ENCODE measurements at places on chromosomes 12 and 14.
A peak's percentile ranks its signal among the peaks of the same experiment; 100 is the strongest.

DNA sequence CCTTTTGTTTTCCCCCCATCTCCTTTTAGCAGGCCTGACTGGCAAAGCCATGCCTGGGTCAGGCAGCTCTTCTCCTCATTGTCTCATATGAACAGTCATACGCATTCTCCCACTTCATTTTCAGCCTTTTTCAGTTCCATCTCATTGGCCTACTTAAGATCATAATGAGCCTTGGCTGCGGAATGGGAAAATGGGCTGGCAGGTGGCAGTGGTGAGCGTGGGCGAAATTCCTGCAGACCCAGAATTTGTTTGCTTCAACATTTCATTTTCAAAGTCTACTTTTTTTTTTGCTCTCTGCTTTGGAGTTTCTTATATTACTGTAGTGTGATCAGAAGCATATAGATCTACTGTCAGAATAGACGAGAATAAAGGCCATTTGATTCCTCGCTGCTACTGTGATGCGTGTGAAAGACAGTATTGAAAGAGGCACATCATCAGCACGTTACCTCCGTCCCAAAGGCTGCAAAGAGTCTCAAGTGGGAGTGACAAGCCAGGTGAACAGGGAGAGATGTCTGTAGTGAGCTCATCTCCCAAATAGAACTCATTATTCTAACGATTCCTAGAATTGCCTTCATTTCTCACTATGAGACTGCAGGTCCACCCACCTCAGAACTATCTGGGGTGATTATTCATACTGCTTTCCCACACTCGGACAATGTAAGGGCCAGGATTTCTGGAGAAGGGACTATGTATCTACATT, 73.7 kb downstream of the TBK1 start:
- DNase-seq = no peak

GRCh38 chr12:5170844-5171243, 127.2 kb downstream of the KCNA5 start:
- no peak for DNase-seq

- no peak for DNase-seq
Measured at GRCh38 chr12:34399631-34400410, 377.5 kb downstream of the ALG10 start.

DNA sequence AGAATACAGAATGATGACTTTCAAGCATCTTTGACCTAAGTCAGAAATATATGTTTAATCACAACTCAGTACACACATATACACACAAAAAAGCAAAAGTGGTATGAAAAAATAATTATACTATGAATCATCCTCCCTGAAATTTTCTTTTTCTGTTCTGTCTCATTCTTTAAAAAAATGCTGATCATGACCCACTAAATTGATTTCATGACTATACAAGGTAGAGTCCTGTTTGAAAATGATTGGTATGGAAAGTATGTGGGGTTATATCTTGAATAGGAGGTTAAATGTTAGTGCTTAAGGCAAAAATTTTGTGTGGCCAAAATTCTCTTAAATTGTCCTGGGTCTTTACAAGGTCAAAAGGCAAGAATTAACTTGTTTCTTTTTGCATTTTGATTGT, 80.4 kb downstream of the SUDS3 start:
- no peak for DNase-seq

GRCh38 chr14:25350802-25351201, 300.9 kb upstream of the STXBP6 start:
- DNase-seq = no peak

GRCh38 chr14:90193925-90194324, 62.4 kb upstream of the PSMC1 start:
- no peak for DNase-seq

DNA sequence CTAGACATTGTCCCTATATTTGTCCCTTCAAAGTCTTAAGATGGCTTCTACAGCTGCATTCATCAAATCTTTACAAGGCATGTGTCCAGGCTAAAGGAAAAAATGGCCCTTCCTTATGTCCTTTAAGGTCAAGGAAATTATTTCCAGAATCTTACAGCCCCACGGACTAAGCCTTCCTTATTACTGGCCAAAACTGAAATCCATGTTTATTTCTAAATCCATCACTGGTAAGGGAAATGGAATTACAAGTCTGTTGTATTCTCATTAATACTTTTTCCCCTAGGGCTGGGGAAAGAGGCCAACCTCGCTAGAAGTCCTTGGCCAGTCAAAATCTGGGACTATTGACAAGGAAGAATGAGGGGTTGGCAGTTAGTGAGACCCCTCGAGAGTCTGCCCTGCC, 252.5 kb downstream of the TMEM132C start:
- no peak for DNase-seq

DNA sequence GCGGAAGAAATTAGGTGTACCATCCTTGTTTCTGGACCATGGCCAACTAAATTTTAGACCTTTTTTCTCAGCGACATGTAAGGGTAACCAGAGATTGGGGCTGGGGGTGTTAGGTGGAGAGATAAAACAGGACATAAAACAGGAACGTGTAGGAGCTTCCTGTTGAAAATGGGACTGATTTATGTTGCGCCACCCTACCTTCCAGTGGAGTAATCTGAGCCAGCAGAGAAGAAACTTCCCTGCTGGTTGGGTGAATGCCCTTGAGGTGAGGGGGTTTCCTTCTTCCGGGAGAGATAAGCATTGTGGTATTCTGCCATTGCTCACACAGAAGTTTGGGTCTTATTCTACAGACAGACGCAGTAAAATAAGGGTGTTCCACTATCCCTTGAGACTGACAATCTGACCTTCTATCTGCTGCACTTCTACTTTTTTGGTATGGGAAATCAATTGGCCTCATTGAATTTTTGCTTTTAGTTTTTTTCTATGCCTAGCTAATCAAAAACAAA, 417.6 kb downstream of the PCNX1 start:
- DNase-seq = peak; percentile 50

GRCh38 chr12:53344824-53345485, 8.8 kb upstream of the SP7 start:
- peak; percentile 75 for DNase-seq

DNA sequence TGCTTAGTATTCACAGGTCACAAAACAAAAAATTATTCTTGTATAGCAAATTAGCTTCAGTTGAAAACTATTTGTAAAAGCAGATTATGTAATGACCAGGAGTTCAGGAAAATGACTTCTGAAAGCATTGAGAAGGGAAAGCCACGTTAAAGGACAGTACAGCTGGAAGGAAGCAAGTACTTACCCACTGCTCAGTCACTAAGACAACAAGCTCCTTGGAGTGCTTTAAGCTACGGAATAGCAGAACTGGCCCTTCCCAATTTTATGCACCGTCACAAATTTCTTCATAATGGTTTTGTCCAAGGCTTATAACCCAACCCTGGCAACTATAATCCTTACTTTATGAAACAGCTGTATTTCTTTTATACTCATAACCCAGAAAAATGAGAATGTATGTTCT, 13.0 kb upstream of the SNAPC1 start:
- no peak for DNase-seq

DNA sequence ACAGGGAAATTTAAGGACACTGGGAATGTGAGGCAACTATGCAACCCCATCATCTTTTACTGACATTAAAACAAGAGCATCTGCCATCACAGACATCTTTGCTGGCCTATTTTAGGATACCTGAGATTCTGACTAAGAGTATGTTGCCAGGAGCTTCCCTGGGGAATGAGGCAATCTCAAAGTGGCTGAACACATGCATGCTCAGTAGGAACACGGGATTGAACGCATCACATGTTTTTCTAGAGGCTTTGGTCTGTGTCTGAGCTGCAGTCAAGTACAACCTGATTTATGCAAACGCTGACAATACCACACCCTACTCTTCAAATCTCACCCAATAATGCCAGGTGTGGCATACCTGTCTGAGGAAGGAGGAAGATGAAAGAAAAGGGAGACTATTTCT, 416.5 kb downstream of the NELL2 start:
- DNase-seq = no peak

DNA sequence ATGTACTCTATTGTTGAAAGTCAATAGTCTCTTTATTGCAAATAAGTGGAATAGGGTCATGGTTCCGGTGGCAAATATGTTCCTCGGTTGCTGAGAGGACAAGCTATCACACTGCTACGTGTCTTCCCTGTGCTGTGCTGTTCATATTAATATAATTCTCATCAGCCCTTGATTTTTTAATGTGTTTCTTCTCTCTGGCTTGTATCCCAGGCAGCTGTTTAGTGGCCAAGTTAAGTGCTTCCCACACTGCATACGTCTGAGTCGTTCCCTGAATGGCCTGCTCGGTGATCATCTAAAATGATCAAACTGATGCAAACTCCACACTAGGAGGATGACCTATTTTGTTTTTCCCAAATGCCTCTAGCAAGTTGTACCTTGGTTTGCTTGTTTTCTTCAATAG, 186.4 kb downstream of the ANO6 start:
- no peak for DNase-seq

DNA sequence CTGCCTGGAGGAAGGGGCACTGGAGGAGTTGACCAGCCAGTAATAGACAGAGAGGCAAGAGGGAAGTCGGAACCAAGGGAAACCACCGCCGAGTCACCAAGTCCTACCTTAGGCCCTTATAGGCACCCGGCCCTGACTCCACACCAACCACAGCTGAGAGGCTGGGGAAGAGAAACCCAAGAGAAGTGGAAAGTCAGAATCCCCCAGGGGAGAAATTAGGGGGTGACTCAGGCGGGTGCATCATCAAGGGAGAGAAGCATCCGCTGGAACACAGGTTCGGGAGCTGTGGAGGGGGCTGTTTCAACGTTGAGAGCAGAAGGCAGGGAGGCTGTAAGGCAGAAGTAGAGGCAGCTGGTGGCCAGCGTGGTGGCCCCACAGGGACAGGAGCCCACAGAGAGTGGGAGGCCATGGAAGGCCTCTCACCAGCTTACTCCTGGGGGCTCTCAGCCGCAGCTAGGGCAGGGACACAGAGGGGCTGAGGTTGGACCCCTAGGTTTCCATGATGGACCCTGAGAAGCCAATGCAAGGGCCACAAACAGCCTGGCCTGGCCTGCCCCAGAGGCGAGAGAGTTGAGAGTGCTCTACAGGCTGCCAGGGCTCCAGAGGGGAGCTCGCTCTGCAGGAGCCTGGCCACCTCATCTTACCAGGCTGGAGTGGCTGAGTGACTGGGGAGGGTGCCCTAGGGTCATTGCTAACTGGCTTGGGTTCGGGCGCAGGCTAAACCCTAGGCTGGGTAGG, 1.4 kb upstream of the TRMT61A start:
- DNase-seq = no peak
